HepG2 (cell line): ENCODE measurements at places on chromosomes 7 and 10. TPM values are rescaled to one million over a fixed set of nuclear protein-coding genes. Genes with fewer than 3 reads are reported as not detected.

Gene OR2A5
- total RNA-seq, result not detected in 2 replicates

Gene ZNF365
- total RNA-seq, result not detected in 2 replicates

Gene FBXL13
- 0.22 and 0.77 TPM in 2 replicates for total RNA-seq

Gene CLDN4
- 9.4 and 28.2 TPM in 2 replicates for total RNA-seq

Gene PGAM1
- 354 and 442 TPM in 2 replicates for total RNA-seq

Gene PITX3
- total RNA-seq, result not detected in 2 replicates

DNA sequence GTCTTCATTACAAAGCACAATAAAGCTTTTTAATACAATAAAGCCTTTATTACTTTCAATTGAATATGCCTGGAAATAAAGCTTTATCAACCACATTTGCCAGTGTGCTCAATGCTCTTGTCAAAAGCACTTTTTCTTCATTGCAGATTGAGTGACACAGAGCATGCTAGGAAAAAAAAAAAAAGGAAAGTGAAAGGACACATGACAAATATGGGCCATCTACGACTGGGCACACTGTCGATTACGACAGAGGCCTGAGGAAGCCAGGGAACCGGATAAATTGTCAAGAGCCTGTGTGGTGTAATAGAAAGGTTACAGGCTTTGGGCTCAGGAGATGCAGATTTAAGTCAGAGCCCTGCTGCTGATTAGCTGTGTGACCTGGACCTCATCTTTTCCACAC lies 84.8 kb upstream of the LRGUK start:
- H3K27ac ChIP-seq, result no peak overlapping the region
- H3K4me3 ChIP-seq, result no peak overlapping the region
- no peaks in the 10 kb centered on the region for H3K27me3 ChIP-seq
- H3K36me3 ChIP-seq, result no peaks in the 10 kb centered on the region

GRCh38 chr7:119761776-119762175 lies 511.2 kb upstream of the KCND2 start:
- no peak overlapping the region for H3K27ac ChIP-seq
- H3K4me1 ChIP-seq, result no peaks in the 10 kb centered on the region
- no peak for DNase-seq
- no peaks in the 10 kb centered on the region for H3K36me3 ChIP-seq
- no peak overlapping the region for H3K4me3 ChIP-seq
- H3K27me3 ChIP-seq, result no peaks in the 10 kb centered on the region

GRCh38 chr7:32890793-32891042 lies 842 bp downstream of the KBTBD2 start:
- no peaks in the 10 kb centered on the region for H3K27me3 ChIP-seq
- peak overlapping the region; percentile 97 for H3K4me3 ChIP-seq
- H3K36me3 ChIP-seq, result no peaks in the 10 kb centered on the region
- DNase-seq, result no peak
- H3K4me1 ChIP-seq, result peaks cover 64% of the 10 kb centered on the region

DNA sequence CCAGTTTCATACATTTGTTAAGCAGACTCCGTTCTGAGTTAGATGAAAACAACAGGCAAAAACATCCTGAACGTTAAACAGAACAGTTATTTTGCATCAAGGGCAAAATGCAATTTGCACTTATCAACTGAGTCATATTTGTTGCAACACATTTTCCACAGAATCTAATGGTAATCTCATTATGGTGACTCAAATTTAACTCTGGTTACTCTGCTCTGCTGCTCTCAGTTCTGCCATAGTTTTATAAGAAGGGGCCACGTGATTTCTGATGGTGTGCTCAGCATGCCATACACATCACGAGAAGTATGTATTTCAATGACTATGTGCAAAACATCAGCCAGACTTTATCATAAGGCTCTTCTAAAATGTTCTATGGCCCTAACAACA lies 148.8 kb downstream of the CHCHD3 start:
- H3K36me3 ChIP-seq, result no peaks in the 10 kb centered on the region
- no peak for DNase-seq
- H3K27me3 ChIP-seq, result no peaks in the 10 kb centered on the region
- H3K4me3 ChIP-seq, result no peak overlapping the region
- no peak overlapping the region for H3K27ac ChIP-seq

DNA sequence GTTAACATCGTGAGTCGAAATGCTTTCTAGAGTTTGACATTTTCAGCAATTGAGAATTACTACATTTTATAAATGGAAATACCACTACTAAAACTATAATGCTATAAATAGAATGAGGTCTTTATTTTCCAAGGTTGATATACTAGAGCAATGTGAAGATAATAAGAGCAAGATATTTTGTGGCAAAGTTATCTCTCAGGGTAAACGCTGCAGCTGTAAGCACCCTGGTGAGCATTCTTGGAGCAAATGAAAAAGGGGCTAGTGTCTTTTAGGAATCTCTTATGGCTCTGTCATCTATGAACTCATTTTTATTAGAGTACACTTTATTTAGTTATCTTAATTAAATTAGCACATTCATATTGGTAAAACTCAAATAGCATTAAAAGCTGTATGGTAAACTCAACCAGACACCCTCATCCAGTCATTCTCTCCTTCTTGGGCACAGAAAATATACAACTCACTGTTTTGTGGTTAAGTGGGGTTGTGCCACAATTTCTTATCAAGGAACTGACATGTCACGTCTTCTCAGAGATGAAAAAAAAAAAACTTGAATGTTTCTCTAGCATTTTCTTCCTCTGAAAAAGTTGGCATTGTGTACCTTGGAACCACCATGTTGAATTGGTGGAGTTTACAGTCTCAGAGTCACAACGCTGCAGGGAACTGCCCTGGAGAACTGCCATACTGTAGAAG lies 289.5 kb upstream of the PFKP start:
- no peak overlapping the region for H3K4me3 ChIP-seq
- no peaks in the 10 kb centered on the region; the same call in 1 of the 2 replicates for H3K27me3 ChIP-seq
- H3K36me3 ChIP-seq, result no peaks in the 10 kb centered on the region
- DNase-seq, result no peak

DNA sequence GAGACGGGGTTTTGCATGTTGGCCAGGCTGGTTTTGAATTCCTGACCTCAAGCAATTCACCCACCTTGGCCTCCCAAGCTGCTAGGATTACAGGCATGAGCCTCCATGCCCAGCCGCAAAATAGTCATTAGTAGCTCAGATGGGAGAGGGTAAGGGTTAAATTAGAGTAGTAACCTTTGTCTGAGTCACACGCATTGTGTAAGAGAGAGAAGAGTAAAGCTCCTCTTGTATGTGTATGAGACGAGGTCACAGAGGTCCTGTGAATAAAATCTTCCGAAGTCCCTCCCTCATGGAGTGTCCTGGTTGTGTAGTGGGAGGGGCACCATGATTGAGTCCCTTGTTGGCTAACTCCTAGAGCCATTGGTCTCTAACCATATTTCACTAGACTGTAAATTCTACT lies 85.2 kb upstream of the CDC14C start:
- DNase-seq, result no peak
- H3K27ac ChIP-seq, result no peak overlapping the region
- no peaks in the 10 kb centered on the region for H3K36me3 ChIP-seq

DNA sequence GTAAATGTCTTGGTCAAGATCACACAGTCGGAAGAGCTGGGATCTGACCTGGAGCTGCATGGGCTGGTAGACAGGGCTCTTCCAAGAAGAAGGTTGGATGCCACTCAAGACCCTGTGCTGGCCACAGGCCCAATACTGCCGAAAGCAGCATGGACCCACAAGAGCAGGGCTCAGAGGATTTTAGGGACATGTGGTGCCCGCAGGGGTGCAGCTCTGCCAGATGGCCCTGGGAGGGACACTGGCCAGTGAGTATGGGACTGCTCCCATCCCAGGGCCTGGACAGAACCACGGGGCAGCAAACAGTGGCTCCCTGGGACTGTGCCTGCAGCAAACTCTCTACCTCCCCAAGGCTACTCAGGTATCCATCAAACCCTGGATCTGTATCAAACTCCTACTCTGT lies 12.4 kb downstream of the MAT1A start:
- peaks cover 44% of the 10 kb centered on the region for H3K4me1 ChIP-seq
- H3K4me3 ChIP-seq, result no peak overlapping the region
- DNase-seq, result no peak
- H3K27ac ChIP-seq, result peak overlapping the region; percentile 29
- H3K27me3 ChIP-seq, result no peaks in the 10 kb centered on the region

DNA sequence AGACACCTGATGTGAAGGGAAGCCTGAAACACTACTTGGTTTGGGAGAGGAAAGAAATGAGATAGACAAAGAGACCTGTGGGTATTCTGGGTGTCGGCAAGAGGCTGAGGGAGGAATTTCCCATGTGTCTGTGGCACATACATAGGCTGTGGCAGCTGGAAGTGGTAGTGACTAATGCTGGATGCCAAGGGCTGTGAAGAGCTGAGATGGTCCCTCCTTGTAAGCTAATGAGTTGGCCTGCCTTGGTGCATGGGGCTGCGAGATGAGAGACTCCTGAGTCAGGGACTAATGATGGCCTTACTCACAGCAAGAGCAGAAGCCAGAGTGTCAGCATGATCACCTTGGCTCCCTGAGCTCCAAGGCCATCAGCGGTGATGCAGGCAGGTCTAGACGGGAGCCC lies 119.0 kb upstream of the EEPD1 start:
- no peaks in the 10 kb centered on the region for H3K4me1 ChIP-seq
- peaks cover 11% of the 10 kb centered on the region; the same call in 2 of the 3 replicates for H3K27me3 ChIP-seq
- no peak overlapping the region for H3K4me3 ChIP-seq
- no peak overlapping the region for H3K27ac ChIP-seq

GRCh38 chr7:46286356-46286755 lies 365.3 kb upstream of the IGFBP3 start:
- no peak for DNase-seq
- no peaks in the 10 kb centered on the region for H3K27me3 ChIP-seq
- H3K27ac ChIP-seq, result no peak overlapping the region
- H3K36me3 ChIP-seq, result no peaks in the 10 kb centered on the region
- H3K4me1 ChIP-seq, result no peaks in the 10 kb centered on the region

- no peak for DNase-seq
- no peaks in the 10 kb centered on the region for H3K27me3 ChIP-seq
- H3K36me3 ChIP-seq, result no peaks in the 10 kb centered on the region
- H3K4me3 ChIP-seq, result no peak overlapping the region
Observed at GRCh38 chr10:75418293-75418692, 13.1 kb upstream of the LRMDA start.

DNA sequence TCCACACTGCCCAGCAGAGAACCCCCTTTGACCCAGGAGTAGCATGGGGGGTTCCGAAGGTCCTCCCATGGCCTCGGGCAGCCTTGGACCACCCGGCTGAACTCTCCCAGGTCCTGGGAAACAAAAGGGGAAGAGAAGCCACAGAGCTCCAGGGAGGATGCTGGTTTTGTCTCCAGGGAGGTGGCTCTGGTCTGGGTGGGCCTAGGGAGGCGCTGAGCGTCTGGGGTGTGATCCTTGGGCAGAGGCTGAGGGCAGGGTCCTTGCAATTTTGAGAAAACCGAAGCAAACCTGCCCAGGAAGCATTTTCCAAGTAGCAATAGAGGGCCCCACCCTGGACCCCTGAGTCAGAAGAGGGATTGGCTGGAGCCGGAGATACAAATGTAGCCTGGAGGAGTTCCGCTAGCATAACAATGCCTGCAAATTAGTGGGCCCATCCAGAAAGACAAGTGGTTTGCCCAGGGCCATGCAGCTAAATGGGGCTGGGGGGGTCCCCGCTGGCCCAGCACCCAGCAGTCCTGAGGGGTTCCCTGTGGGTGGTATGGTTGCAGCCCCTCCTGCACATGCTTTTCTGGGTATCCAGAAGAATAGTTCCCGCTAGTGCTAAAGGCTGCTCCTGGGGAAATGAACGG lies 2.0 kb downstream of the UTF1 start:
- DNase-seq, result no peak
- H3K36me3 ChIP-seq, result no peaks in the 10 kb centered on the region
- H3K4me3 ChIP-seq, result no peak overlapping the region
- H3K27me3 ChIP-seq, result peaks cover 53% of the 10 kb centered on the region
- no peaks in the 10 kb centered on the region for H3K4me1 ChIP-seq
- no peak overlapping the region for H3K27ac ChIP-seq
